ENCODE measurements at places on chromosomes 13 and 19.

DNA sequence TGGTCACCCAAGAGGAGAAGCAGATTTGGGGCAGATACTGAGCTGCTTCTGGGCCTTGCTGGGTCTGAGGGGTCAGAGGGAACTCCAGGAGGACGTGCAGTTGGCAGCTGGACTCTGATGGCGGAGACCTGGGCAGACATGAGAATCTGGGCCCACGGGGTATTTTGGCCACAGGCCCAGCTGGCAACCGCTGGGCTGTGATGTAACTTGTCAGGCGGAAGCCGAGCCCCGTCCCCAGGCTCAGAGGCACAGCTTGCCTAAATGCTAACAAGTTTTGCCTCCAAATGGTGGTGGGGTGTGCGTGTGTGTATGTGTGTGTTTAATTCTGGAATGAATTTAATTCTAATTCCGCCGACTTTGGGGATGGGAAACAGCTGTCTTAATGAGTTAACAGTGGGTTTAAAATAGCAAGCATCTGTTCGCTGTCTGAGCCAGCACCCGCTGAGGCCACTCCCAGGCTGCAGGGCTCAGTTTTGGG, 11.6 kb downstream of the ZNRF4 start:
- no peak for DNase-seq

DNA sequence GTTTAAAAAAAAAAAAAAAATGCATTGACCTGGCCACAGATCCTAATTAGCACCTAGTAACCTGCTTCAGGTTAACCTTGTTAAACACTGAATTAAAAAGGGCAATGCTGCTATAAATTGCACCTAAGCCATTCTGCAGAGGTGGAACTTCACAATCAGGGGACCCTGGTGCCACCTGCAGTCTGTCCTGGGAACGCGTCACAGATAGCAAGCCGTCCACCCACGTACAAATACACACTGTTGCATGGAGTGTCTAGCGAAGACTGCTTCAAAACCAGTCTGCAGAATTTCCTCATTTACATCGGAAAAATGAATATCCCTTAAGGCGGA, 169.3 kb downstream of the COL4A1 start:
- no peak for DNase-seq

- no peak for DNase-seq
Measured at GRCh38 chr13:50831512-50831911, 12.0 kb downstream of the DLEU7 start.

DNA sequence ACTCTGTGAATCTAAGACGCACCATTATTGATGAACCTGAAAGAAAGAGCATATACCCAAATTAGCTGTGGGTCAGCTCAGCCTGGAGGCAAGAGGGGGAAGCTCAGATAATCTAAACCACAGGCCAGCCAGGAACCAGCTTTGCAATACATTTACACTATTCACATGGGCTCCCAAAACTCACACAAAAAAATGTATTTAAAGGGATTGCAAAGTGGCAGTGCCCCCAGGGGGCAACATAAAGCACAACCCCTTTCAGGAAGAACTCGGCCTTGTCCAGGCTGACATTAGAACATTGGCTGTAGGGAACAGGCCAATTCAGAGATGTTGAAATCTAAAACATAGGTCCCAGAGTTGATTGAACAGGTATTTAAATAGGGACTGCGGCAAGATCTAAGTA, 3.2 kb upstream of the PROZ start:
- DNase-seq = no peak

- DNase-seq = no peak
Measured at GRCh38 chr19:38298821-38299680, 5.0 kb upstream of the C19orf33 start.

GRCh38 chr19:50341091-50341564, 12.0 kb upstream of the KCNC3 start:
- peak; percentile 83 for DNase-seq

DNA sequence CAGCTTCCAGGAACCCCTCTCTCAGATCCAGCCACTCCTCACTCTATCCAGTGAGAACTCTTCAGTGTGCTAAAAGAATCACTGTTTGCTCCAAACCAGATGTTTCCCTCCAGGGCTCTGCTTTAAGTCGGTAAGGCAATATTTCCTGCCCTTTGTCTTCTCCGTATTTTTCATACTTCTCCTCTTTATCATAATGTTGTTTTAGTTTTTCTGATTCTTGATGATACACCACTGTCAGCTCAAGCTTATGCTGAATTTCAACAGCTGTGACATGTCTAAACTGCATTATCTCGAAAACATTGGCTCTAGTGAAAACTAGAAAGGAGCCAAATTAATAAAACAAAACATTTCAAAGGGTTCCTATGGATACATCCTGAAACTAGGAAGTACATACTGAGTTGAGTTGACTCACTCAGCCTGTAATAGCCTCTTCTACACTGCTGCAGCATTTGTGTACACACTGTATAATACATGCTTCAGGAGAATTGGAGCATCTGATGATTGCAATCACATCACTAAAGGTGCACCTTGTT, 39.8 kb downstream of the GPR180 start:
- peak; percentile 9 for DNase-seq

GRCh38 chr13:44904967-44905366, 84.3 kb downstream of the NUFIP1 start:
- no peak for DNase-seq

DNA sequence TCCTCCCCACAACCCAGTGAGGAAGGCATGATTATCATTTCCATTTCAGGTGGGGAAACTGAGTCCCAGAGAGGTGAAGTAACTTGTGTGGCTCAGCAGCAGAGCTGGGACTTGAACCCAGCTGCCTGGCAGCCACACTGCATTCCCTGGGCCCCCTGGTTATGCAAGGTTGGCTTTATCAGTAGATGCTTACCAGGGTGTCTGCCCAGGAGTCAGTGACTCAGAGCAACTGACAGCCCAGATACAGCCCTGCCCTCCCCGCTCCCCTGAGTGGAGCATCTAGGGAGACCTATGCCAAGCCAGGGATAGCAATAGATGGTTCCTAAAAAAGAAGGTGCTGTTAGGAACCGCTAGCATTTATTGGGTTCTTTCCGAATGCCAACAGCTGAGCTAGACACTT, 5.9 kb downstream of the IGLON5 start:
- DNase-seq = no peak

DNA sequence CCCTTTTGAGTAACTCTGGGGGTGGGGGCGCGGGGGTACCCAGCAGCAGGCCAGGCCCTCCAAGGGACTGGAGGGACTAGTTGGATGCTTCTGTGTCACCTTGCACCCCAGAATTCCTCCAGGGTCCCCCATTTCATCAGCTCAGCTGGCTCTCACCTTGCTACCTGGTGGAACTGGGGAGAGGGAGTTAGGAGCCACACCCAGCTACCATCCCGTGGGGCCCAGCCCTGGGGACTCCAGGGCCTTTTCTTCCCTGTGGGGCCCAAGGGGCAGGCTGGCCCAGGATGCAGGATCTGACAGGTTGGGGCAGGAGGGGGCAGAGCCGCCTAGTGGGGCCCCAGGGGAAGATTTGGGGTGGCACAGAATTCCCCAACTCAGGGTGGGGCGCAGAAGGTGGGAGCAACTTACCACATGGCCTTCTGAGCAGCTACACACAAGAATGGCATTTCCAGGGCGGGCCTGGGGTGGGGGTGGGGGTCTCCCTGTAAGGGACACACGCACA, 32.8 kb upstream of the NANOS3 start:
- DNase-seq = no peak

DNA sequence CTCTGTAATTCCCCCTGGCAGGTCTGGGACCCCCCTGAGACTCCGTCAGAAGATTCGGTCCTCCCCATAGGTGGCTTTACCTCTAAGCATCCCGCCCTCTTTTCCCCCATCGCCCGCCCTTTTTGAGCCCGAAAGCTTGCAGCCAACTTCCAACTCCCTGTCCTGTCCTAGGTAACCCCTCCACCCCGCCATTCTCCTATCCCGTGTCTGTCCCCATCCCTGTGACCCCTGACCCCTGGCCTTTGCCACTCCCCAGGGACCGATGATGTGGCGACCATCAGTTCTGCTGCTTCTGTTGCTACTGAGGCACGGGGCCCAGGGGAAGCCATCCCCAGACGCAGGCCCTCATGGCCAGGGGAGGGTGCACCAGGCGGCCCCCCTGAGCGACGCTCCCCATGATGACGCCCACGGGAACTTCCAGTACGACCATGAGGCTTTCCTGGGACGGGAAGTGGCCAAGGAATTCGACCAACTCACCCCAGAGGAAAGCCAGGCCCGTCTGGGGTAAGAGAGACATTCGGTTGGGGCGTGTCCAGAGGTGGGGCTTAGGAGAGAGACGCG, 488 bp downstream of the RCN3 start:
- DNase-seq = no peak

DNA sequence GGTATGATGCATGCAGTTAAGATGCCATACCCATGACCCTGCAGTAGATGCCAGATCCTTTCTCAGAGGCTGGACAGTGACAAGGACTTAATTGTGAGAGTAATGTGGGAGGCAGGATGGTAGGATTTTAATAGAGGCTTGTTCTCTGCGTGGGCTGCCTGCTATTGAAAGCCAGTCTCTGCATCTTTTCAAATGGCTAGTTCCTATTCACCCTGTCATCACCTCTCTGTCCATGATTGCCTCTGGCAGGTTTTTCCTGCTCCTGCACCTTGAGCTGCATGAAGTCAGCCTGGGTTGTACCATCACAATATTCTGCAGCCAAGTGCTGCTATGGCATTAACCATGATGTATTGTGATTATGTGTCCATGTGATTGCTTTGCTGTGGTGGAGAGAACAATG, 440.5 kb downstream of the ITGBL1 start:
- no peak for DNase-seq

DNA sequence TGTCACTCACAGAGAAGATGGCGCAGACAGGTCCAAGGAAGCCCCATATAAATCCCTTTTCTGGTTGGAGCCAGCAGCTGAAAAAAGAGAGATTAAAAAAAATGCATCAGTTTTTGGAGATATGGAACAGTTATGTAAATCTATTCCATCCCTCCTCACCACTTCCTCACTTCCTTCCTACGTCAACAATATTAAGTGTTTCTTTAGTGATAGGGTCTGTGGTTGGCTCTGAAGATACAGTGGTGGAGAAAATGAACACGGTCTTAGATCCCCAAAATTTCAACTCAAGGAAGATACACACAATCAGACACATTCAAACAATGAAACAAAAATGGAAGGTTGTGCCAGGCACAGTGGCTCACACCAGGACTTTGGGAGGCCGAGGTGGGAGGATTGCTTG, 31.5 kb downstream of the ADGRE2 start:
- no peak for DNase-seq

GRCh38 chr13:81458170-81458569, 1117.2 kb upstream of the SPRY2 start:
- DNase-seq = no peak

DNA sequence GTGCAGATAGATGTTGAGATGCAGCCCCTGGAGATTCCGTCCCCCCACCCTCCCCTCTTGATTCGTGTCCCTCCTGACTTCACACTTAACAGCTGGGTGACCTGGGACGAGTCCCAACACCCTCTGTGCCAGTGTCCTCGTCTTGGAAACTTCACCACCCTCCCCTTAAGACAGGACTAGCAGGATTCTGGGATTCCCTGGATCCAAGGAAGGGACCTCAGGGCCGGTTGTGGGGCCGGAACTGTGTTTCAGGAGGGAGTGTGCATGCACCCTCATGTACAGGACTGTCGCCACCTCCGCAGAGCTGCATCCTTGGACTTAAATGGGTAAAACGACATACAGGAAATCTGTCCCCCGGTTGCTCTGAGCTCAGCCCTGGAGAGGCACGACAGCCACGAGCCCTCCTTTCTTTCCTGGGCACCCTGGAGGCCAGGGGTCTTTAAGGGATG, 990 bp downstream of the MYO9B start:
- DNase-seq = peak; percentile 28

Data from suppressor macrophage treated with lipopolysaccharide for 4 hours (primary cell).